ENCODE measurements at places on chromosomes 13 and 19.
A peak's percentile ranks its signal among the peaks of the same experiment; 100 is the strongest.

DNA sequence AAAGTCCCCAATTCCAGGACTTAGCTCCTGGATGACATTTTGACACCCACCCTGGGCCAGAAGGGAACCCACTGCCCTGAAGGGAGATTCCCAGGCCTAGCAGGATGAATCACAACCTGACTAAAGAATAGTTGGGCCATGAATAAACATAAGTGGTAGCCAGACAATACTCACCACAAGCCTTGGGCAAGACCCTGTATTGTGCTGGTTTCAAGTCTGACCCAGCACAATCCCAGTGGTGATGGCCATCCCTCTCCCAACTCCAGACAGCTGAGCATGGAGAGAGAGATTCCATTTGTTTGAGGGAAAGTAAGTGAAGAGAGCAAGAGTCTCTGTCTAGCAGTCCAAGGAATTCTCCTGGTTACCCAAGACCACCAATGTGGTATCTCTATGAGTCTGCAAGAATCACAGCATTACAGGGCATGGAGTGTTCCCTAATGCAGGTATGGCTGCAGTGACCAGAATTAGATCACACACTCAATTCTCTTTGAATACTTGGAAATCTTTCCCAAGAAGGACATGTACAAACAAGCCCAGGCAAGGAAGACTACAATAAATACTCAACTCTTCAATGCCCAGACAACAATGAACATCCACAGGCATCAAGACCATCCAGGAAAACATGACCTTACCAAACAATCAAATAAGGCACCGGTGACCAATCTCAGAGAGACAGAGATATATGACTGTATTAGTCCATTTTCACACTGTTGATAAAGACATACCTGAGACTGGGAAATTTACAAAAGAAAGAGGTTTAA lies 158.0 kb downstream of the VWA8 start:
- DNase-seq: peak; percentile 57

GRCh38 chr13:83008212-83008929 lies 873.9 kb downstream of the SLITRK1 start:
- no peak for DNase-seq

- no peak for DNase-seq
Measured at GRCh38 chr13:90154311-90154960, 1193.1 kb upstream of the MIR17HG start.

DNA sequence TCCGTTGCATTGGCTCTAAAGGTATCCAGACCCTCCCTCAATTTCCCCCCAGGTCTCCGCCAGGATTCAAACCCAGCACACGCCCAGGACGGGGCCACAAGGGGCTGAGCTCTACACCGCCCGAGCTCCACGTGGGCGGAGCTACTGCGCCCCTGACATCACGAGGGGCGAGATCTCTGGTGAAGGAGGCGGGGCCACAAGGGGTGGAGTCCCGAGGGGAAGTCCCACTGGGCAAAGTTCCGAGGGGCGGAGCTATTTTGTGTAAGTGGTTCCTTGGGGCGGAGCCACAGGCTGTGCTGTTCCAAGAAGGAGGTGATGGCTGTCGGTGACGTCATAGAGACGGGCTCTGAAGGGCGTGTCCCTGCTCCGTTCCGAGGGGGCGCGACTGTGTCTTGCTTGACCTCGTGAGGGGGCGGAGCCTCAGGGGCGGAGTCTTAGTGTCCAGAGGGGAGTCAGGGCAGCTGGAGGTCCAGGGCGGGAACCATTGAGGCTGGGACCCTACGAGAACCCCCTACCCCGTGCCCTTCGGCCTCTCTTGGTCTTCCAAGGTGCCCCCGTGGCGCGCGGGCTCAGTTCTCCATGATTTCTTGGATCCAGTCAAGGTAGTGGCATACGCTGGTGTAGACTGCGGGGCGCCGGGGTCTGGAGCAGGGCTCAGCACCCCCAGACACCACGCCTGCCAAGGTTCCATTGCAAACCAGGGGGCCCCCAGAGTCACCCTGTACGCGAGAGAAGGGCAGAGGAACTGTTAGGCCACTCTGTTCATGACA lies 1.3 kb upstream of the KLK8 start:
- DNase-seq: no peak

DNA sequence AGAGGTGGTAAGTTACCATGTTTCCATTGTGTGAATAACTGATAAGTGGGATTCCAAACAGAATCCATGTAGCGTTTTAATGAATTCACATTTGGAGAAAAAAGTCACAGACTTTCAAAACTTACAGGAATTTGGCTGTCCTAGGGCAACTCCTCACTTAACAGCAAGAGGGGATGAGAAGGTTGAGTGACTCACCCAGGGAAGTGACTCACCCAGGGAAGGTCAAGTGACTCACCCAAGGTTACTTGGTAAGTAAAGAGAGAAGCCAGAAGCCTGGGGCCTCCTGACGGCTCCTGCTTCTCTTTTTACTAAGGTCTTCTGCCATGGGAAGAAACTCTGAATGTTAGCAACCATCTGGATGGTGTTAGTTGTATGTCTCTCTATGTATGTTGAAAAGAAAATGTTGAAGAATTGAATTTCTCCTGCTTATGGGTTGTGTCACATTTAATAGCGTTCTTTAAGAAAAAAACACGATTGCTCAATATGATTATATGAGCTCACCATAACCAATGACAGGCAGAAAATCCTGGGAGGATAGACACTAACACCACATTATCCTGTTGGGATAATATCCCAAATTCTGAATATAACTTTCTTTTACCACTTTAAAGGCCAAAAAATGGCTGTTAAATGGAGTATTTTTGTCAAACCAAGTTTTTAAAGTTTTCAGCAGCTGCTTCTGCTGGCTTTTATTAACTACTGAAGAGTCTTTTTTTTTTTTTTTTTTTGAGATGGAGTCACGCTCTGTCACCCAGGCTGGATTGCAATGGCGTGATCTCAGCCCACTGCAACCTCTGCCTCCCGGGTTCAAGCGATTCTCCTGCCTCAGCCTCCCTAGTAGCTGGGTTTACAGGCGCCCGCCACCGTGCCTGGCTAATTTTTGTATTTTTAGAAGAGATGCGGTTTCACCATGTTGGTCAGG lies 195.6 kb downstream of the GGACT start:
- DNase-seq: peak; percentile 98

DNA sequence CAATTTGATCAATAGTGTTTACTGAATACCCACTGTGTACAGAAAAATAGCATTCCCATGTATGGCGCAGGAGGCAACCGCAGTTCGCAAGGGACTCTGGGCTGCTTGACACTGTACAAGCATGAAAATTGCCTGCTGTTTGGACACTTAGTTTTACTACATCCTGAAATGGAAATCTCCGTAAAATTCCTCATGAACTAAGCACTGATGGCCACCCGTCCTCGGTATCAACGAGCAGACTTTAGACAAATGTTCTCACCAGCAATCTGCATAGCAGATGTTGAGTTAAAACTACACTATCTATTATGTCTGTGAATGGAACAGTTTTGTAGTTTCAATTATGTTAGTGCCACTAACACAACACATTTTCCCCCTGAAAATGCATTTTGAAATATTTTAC lies 294.7 kb downstream of the DCLK1 start:
- DNase-seq: no peak

GRCh38 chr19:5073153-5073844 lies 104.4 kb downstream of the KDM4B start:
- DNase-seq: no peak

- no peak for DNase-seq
Measured at GRCh38 chr13:101451641-101452040, 834 bp upstream of the ITGBL1 start.

GRCh38 chr19:45595814-45596213 lies 6.2 kb downstream of the GPR4 start:
- no peak for DNase-seq

- no peak for DNase-seq
Measured at GRCh38 chr19:41449865-41450178, 6.9 kb downstream of the ERICH4 start.

GRCh38 chr19:10817291-10818038 lies 18.5 kb downstream of the TMED1 start:
- no peak for DNase-seq

- DNase-seq: no peak
Measured at GRCh38 chr13:111659219-111659775, 338.9 kb downstream of the TEX29 start.

DNA sequence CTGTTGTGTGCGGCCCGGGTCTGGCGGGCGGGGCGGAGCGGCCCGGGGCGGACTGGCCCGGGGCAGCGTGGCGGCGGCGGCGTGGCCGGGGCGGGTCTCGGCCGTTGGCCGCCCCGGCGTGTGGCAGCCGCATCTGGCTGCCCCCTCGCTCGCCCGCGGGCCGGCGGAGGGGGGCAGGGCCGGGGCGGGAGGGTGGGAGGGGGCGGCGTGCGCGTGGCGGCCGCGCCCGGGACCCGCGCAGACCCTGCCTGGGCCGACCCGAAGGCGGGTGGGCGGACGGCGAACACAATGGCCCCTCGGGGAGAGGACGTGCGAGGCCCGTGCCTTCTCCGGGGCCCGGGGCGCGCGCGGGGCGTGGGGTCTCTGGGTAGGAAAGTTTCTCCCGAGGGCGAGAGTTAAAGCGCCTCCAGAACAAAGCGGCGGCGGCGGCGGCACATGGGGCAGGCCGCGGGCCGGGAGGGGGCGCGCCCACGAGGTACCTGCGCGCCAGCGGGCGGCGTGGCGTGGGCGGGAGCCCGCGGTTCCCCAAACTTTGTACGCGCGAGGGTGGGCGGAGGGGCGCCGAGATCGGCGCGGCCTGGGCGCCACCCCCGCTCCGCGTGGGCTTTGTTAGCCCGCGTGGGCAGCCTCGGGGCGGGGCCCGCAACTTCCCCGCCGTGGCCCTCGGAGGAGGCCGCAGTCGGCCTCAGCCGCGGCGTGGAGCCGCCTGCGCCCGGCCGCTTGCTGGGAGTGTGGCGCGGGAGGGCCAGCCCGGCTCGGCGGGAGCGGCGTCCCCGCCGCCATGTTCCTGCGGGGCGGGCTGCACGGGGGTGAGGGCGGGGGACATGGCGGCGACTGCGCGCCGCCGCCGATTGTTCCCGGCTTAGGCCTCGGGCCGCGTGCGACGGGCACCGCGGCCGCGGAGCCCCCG lies 764 bp downstream of the MIR17HG start:
- DNase-seq: no peak

DNA sequence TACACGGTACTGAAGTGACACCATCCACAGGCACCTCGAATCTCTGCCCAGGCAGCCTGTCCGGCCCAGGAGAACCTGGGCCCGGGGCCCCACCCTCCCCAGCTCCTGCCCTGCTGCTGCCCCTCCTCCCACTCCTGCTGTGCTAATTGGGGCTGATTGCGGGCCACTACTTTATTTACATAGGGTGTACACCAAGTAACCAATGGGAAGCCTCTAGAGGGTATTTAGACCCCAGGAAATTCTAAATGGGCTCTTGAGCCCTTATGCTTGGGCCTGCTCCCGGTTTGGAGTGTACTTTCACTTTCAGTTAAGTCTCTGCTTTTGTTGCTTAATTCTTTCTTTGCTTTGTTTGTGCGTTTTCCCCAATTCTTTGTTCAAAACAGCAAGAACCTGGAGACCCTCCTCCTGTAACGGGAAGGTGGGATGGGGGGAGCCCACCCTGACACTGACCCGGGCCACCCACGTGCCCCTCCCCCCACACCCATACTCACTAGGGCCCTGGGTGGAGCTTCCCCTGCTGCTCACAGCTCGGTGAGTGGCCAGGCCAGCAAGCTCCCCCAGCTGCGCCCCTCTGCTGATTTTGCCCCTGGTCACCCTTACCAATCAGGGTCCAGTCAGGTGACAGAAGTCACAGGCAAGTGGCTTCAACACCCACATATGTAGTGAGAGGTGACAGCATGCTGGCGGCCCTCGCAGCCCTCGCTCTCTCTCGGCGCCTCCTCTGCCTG lies 9.4 kb downstream of the SCGB2B2 start:
- no peak for DNase-seq

- DNase-seq: no peak
Measured at GRCh38 chr13:43782686-43783085, 4.1 kb downstream of the ENOX1 start.

GRCh38 chr13:111908981-111909380 lies 158.0 kb upstream of the SOX1 start:
- DNase-seq: no peak

- no peak for DNase-seq
Measured at GRCh38 chr19:35521124-35521743, 6.9 kb downstream of the SBSN start.

DNA sequence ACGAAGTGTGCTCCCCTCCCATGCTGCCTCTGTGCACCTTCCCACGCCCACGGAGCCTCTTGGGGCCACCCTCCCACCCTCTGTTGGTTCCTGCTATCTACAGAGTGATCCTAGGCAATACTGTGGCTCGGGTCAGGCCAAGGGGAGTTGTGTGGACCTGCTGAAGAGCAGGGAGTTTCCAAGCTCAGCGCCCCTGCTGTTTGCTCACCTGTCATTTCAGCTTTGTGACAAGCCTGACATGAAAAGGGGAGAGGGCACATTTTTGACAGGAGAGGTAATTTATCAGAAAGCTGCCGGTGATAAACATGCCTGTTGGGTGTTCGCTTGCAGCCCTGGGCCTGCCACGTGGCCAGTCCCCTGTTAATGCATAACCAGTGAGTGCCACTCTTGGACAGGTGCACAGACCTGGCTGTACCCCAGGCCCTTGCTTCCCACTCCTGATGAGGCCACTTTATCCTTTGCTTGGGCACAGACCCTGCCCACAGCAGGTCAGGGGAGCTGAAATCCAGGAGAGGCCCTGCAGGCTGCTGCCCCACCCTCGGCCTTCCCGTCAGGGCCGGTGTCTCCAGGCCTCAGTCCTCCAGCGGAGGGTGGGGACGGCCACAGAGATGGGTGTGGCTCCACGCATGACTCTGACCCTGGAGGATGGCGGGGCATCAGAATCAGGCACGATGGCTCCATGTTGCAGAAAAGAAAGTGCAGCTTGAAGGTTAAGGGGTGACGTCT lies 201.5 kb upstream of the GPR12 start:
- no peak for DNase-seq

Data from kidney epithelial cell (primary cell).